ENCODE measurements at places on chromosomes 11 and 22.

DNA sequence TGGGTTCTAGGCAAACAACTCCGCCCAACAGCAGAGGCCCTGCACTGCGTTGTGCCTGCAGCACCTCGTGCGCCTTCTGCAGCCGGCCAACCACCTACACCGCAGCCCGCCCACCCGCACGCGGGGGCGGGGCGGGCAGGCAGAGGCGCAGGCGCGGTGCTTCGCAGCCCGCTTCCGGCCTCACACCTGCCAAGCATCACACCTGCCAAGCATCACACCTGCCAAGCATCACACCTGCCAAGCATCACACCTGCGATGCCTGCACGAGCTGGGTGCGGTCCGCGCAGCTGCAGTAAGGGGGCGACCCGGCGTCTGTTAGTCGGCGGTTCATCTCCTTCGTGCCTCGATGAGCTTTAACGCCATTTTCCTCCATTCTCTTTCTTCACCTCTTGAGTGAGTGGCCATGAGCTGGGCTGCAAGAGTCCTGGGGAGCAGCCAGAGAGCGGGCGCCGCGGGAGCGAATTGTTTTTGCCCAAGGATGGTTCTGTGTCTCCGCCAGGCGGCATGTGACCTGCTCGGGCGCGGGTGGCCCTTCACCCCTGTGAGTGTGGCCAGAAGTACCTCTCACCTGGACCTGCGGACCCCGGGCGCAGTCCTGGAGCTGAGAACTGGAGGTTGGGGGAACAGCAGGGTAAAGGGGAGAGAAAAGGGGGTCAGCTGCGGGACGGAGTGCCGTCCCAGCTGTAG lies at the start of gene LDHAL6A:
Gene LDHAL6A (plus strand): TSS at position 171 of the 687 bp plus-strand sequence. CDS start 825 bp downstream, outside the sequence.
- DNase-seq, result no peak

- no peak for DNase-seq
These were observed 414 bp upstream of the PNPLA3 start for GRCh38 chr22:43923191-43923590.

DNA sequence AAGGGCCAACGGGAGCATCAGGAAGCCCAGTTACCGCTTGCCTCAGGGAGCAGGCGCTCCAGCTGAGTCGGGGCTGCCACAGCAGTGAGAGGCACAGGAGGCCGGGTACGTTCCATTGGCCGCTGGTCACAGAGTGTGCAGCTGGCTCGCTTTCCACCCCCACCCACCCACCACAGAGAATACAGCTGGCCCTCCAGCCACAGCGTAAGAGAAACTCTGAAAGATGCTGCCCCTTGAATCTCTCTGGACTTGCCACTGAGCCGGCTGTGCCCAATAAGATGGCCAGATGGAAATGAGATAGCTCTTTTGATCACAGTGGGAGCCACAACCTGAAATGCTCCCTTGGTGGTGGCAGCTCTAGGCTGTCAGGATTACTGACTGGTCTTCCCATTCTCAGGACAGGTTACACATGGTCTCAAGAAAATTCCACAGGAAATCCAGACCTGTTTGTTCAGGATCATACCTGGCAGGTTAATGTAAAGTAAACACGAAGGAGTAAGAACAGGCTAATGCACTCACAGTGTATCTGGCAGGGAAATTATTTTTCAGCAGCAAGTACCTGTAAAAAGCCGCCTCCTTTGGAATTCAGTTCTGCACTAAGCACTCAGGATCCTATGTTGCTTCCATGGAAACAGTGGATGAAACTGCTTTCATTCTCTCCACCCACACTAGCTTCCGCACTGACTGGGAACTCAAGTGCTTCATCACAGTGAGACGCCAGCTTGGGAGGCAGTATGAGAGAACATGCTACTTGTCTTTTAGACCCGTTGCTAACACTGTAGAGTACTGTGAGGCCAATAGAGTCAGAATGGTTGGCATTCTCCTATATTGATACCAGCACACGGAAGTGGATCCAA lies 16.5 kb downstream of the SIAE start:
- DNase-seq, result no peak

DNA sequence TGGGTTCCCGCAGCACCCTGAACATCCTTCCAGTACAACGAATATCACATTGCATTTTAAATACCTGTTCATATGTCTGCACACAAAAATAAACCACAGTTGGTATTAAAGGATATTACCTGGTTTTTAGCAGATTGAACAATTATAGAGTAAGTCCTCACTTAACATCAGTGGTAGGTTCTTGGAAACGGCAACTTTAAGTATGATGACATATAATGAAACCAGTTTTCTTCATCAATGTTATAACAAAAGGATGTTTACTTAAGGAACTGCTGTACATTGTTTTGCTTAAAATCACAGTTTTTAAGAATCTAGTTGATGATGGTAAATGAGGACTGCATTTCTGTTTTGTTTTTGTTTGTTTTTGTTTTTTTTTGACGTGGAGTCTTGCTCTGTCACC lies 28.0 kb downstream of the TRIM66 start:
- DNase-seq, result no peak

GRCh38 chr11:46363455-46364005 lies 16.3 kb downstream of the DGKZ start:
- no peak for DNase-seq

Measured in cortex of kidney (tissue), 1 donor.